ENCODE measurements at places on chromosomes 11 and 22.

GRCh38 chr11:72119198-72119597, 6.7 kb upstream of the ANAPC15 start:
- DNase-seq, result no peak

DNA sequence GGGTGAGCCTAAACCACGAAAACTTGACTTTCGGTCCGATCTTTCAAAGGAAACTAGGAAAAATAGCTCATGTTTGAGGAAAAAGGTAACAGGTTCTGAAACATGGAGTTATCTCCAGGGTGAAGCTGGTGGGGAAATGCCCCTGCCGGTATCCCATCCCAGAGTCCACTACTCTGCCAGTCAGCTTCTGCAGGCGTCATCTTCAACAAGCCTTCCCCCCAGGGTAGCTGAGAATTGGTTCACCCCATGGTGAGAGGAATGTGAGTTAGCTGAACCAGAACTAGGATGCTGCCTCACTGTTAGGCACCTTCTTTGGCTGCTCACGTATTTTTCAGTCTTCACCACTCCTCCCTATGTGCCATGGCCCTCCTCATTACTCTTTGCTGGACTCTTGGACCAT, 1.1 kb downstream of the GVQW3 start:
- DNase-seq, result no peak

DNA sequence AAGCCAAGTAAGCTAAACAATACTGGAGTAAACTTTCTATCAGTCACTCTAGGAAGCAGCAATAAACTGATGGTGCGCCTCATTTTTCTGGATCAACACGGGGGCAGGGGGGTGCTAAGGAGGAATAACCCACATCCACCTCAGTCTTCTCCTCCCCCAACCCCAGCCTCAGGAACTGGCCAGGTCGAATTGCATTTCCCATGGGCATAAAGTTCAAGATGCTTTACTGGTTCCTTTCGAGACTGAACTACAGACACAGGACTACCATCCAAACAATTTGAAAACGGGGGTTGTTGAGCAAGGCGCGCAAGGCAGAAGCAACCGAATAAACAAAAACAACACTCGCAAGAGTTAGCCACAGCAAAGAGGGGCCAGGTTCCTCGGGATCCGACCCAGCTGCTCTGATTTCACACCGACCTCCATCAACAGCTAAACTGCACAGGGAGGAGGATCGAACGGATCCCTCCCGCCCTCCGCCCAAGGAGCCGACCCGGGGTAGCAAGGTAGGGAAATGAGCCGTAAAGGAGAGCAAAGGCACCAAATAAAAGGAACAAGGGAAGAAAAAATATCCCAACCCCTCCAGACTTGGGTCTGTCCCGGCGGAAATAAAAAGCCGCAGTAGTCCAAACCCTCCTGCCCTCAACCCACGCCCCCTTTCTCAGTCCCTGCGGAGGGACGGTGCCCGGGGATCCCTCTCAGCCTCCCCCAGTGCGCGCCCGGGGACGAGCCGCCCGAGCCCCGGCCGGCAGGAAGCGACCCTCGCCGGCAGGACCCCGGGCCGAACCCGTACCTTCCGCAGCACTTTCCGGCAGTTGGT, 801 bp downstream of the SESN3 start:
- DNase-seq, result no peak

GRCh38 chr11:18701614-18702216, 3.1 kb downstream of the TMEM86A start:
- no peak for DNase-seq

GRCh38 chr11:18012122-18012905, 533 bp downstream of the SERGEF start:
- DNase-seq, result no peak

DNA sequence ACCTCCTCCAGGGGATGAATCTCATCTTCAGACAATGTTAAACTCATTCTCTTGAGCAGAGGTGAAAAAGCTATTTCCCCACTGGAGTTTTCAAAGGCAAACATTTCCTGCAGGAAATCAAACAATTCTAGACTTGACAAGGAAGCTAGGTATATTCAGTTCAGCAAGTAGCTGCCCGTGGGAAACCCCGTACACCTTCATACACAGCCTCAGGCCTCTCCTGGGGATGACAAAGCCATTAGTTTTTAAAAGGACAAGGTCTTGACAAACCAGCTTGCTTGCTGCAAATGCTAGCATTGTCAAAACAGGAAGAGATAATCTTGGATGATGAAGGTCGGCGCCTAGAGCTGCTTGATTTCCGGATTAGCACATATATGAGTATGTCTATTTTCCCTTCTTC, 1630.8 kb upstream of the TENM4 start:
- DNase-seq, result no peak

GRCh38 chr22:40383905-40384304, 13.5 kb downstream of the SGSM3 start:
- DNase-seq, result no peak

DNA sequence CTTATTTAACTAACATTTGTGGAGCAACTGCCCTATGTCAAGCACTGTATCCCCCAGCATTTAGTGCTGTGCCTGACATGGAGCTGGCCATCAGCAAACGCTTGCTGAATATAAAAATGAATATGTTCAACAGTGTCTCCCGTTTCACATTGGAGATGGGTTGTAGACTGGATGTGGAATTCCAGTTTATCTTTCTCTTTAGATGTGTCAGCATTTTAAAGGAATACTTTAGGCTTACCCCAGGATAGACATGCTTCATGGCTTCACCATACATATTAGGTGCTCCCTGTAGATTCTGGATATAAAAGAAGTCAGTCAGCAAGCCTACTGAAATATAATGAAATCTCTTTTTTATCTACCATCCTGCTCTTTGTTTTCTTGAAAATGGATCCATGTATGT, 21.3 kb upstream of the TPH1 start:
- DNase-seq, result no peak

GRCh38 chr11:128339792-128340191, 247.6 kb downstream of the ETS1 start:
- no peak for DNase-seq

- no peak for DNase-seq
These were observed 109.2 kb downstream of the ZBTB16 start for GRCh38 chr11:114168691-114169090.

DNA sequence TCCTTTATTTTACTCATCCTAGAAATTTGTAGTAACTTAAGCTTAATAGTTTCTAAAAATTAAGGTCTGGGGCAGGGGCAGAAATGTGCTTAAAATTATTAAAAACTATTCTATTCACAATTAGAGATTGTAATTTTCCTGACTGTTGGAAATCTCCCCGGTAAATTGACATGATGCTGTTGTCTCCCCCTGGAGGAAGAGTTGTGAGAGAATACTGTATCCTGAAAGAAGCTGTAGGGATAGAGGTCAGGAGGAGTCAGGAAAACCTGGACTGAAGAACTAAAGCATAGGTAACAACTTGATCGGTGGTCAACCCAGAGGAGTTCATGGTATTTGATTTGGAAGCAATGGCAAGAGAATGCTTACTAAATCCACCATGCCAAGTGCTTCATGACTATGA, 16.2 kb upstream of the ESAM start:
- no peak for DNase-seq

- DNase-seq, result no peak
These were observed 8.4 kb downstream of the BLID start for GRCh38 chr11:122107566-122107965.

DNA sequence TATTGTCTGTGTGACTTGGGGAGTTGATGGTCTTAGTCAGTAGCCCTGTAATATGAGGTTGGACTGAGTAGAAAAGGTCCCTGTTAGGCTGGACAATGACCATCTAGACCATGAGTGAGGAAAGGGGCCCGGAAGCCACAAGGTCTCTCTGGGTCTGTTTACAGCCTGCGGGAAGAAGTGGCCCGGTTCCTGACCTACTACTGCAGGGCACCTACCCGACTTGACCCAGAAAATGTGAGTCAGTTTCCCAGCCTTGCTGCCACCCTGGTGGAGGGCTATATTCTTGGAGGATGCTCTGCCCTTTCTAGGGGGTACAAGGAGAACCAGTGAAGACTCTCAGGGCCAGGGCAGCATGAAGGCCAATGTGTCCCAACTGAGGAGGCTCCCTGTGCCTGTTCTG, 3.4 kb downstream of the ACCSL start:
- DNase-seq, result no peak

GRCh38 chr11:106306942-106307341, 229.5 kb downstream of the AASDHPPT start:
- no peak for DNase-seq
